Esophagus squamous epithelium (tissue), 5 donors: ENCODE measurements at places on chromosomes 6 and 20. TPM values are rescaled to one million over a fixed set of nuclear protein-coding genes. Genes with fewer than 3 reads are reported as not detected.

- H3K36me3 ChIP-seq: no peaks in the 10 kb centered on the region
- peak overlapping the region; percentile 20 for H3K4me3 ChIP-seq
- H3K27me3 ChIP-seq: no peaks in the 10 kb centered on the region
- H3K27ac ChIP-seq: peak overlapping the region; percentile 23
- no peaks in the 10 kb centered on the region for H3K4me1 ChIP-seq
- DNase-seq: no peak
Measured at GRCh38 chr6:87832025-87832825, 130.2 kb upstream of the AKIRIN2 start.

DNA sequence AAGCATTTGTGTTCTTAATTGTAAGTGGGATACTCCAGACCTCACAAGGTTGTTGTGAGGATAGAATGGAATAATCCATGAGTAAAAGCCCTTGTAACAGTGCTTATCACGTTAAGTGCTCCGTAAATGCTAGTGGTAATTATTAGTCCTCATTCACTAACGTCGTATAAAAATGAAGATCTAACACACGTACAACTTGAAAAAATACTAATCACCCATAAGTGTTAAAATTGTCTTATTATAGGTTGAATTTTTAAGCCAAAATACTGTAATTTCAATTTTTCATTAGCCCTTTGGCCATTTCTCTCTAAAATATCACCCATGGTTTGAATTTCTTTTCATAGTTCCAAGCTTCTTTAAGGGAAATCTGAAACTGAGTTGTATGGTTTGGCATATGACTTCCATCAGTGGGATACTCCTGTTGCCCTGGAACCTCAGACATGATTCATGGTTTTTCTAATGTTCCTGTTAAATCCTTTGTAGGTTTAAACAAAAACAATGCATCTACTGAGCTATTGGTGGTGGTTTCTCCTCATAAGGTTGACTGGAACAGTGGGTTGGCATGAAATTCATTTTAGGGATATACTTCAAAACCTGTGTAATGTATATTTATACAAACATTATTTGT lies 19.1 kb downstream of the XRN2 start:
- no peak for DNase-seq
- H3K27ac ChIP-seq: no peak overlapping the region
- no peaks in the 10 kb centered on the region for H3K36me3 ChIP-seq
- no peaks in the 10 kb centered on the region for H3K27me3 ChIP-seq

- H3K4me1 ChIP-seq: no peaks in the 10 kb centered on the region
- no peaks in the 10 kb centered on the region for H3K27me3 ChIP-seq
- H3K27ac ChIP-seq: no peak overlapping the region
- DNase-seq: no peak
- no peak overlapping the region for H3K4me3 ChIP-seq
Measured at GRCh38 chr6:7939184-7939863, 28.7 kb upstream of the TXNDC5 start.

STMN3 gene
- 1.9 TPM for total RNA-seq

HMGA1 gene
- 236 TPM for total RNA-seq

GRCh38 chr6:43184268-43184985 lies 2.4 kb downstream of the CUL9 start:
- no peak for DNase-seq
- H3K4me1 ChIP-seq: peaks cover 71% of the 10 kb centered on the region
- H3K4me3 ChIP-seq: no peak overlapping the region
- H3K27me3 ChIP-seq: no peaks in the 10 kb centered on the region
- peaks cover 2% of the 10 kb centered on the region for H3K36me3 ChIP-seq
